CD4-positive, alpha-beta T cell treated with Interleukin-17A for 1 hour (primary cell): ENCODE measurements at places on chromosomes 1 and 21.

DNA sequence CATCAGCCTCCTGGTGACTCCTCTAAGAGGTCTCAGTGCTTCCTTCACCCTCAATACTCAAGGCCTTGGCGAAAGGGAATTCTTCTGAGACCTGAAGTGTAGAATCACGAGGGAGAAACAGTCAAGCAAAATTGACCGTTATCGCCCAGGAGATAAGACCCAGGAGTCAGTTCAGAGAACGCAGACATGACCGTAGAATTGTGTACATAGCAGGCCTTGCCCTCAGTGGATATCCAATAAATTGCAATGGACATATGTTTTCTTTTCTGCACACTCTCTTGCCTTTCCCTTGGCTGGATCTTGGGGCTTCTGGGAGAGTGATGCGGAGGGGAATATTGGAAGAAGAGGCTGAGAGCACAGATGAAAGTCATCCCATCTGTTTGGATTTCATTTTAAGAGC is 15.7 kb upstream of the ETS2 start:
- DNase-seq = no peak

- DNase-seq = no peak
Measured at GRCh38 chr21:15841856-15842564, 112.2 kb downstream of the USP25 start.

GRCh38 chr1:28147264-28148094 is 29.0 kb downstream of the PTAFR start:
- no peak for DNase-seq

DNA sequence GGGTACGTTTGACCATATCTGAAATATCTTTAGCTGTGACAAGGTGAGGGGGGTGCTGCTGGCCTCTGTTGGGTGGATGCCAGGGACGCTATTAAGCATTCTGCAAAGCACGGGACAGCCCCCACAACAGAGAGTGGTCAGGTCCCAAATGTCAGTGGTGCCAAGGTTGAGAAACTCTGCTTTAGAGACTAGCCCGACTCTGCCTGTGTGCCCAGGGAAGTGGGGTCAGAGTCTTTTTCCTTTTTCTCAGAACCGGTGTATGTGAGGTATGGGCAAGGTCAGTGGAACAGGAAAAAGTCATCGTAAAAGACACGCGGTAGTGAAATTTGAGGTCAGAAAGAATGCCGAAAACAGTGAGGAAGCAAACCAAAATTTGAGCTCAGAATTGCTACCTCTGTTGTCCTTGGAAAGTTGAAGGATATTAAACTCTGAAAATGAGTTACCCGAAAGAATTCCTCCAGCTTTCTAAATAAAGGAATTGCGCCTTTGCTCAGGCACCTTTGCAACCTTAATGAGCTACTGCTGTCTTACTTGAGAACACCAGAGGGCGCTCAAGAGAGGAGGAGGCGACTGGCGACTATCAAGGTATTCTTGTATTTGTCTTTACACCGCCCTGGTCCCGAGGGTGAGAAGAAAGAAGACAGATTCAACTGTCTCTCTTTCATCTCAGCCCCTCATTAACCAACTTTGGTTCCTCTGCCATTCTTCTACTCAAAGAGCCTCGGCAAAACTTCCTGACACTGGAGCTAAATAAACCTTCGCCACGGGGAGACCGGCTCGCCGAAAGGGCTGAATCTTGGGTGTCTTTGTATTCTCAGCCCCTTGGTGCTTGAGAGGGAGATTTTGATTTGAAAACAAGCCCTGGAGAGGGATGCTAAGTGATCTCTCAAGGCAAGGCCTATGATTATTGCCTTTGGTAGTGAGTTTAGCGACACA is 85.4 kb upstream of the OLIG2 start:
- peak; percentile 58 for DNase-seq

DNA sequence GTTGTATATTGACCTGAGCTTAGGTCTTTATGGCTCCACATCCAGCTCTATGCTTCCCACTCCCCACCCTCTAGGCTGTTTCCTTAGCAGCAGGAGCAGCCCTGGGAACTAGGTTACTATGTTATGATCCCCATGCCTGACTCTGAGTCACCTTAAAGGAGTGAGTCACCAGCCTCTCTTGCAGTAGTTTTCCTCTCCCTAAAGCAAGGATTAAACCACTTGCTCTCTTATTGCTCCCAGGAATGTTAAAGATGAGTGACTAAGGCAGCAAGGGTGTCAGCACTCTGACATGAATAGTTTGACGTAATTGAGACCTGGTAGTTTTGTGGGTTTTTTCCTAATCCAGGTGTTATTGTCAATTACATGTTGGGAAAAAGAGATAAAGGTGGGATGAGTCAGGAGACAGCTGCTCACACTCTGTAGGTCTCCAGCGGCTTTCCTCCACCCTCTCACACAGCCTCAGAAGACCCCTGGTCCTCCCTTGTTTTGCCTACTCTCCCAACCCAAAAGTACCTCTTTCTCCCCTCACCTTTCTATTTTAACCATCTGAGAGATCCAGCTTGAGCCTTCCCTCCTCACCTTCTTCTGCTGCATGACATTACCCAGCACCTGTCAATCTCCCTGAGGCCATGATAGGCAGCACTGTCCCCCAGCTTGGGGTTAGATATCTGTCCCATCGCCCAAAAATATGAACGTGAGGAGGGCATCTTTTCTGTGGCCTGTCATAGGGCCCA is 369.1 kb upstream of the VAMP3 start:
- DNase-seq = no peak

DNA sequence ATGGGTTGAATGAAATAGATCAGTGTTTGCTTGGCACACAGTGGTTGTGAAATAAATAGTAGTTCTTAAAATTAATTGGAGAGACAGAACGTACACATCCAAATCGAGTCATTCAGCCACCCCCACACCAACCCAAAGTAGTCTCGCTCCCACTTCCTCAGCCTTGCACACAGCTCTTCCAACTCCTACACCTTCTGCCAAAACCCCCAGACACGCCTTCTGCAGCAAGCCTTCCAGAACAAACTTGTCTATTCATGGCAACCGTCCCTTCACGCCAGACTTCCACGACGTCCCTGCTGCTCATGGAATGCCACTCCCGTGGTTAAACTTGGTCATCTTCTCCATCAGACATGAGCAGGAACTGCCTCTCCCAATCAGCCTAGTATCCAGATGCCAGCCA is 37.5 kb upstream of the RD3 start:
- DNase-seq = no peak

DNA sequence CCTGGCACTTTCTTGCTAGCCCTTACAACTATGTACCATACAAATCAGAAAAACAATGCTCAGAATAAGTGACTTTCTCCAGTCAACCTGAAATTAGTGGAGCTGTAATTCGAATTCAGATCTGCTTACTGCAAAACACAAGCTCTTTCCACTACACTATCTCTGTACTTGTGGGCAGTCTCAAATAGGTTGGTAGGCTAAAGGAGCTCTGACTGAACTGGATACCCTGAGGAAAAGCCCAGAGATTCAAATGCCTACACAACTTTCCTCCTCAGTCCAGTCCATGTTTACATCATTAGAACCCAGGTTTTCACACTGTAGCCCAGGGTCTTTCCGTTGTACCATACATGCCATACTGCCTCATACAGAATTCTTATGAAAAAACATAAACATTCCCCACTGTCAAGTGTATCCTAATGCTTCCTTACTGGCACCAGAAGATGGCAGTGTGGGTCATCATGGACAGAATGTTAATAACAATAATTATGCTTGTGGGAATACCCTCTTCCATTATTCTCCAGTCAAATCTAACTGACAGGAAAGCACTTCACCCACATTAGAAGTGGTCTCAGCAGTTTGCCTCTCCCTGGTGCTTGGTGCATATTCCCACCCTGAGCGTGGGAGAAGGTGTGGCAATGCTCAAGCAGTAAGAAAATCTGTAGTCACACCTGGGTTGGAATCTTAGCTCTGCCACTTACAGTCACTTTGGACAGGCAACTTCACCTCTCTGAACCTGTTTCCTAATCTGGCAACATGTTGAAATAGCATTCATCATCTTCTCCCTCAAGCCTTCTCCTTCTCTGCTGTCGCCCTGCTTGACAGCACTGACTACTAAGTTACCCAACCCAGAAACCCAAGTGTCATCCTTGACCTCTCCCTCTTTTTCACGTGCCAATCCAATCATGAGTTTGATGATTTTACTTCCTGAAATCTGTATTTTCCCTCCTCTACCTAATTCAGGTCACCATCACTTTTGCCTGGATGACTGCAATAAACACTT is 14.4 kb upstream of the ZFYVE9 start:
- peak; percentile 47 for DNase-seq

GRCh38 chr1:45443580-45444446 is 47.1 kb downstream of the TESK2 start:
- no peak for DNase-seq
